ENCODE measurements at places on chromosomes 7 and 10. TPM values are rescaled to one million over a fixed set of nuclear protein-coding genes. Genes with fewer than 3 reads are reported as not detected.

DNA sequence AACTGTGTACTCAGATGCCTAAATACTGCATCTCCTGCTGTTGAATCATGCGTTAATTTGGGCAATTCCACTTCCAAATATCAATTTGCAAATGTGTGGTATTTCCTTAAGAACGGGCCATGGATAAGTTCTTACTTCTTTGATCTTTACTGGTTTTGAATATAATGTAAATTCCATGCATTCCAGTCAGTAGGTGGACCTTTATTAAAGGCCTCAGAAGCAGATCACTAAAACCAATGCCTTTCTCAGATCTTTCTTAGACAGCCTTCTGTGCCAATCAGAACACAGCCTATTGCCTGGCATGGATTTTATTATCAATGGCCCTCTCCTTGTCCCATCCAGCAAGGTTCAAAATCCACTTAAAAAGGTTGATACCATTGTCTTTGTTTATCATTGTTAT is 21.5 kb upstream of the POM121L12 start:
- no peaks in the 10 kb centered on the region for H3K36me3 ChIP-seq
- no peak overlapping the region for H3K27ac ChIP-seq
- no peaks in the 10 kb centered on the region for H3K27me3 ChIP-seq
- H3K4me3 ChIP-seq = no peak overlapping the region

DNA sequence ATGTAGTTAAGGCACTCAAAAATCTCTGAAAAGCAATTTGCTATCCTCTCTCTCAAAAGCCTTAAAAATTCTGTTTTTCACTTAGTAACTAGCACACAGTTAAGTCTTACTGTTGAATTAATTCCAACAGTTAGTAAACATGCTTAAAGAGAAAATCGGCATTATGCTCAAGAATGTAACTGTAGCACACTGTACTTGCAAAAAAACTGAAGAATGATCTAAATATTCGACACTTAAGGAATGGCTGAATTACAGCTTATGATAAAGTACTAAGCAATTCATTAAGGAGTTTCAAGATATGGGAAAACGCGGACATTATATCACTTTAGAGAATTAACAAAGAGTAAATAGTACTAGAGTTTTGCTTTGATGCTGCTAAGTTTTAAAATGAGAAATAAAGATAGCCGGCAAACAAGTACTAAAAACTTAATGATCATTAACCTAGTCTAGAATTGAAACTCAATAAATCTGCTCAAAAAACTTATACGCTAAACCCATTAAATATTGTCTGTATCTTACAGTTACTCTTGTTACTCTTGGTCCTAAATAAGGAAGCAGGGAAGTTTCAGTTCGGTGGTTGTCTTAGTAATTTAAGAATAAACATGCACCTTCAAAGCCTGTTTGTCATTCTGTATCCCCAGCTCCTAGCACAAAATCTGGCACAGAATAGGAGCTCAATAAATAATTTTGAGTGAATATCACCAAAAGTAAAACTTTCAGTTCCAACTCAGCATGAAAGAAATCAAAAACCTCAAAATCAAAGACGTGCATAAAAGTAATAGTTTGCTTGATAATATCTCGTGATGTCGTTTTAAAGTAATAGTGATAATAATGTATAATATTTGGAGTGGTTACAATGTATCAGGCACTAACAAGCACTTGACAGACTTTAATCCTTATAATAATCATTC is 1.2 kb downstream of the TRDMT1 start:
- no peaks in the 10 kb centered on the region for H3K36me3 ChIP-seq
- DNase-seq = no peak
- H3K4me3 ChIP-seq = peak overlapping the region; percentile 57
- no peaks in the 10 kb centered on the region for H3K27me3 ChIP-seq
- H3K27ac ChIP-seq = peak overlapping the region; percentile 92
- peaks cover 18% of the 10 kb centered on the region for H3K4me1 ChIP-seq

GRCh38 chr7:93044147-93044810 is 73.5 kb downstream of the SAMD9 start:
- H3K4me1 ChIP-seq = peaks cover 61% of the 10 kb centered on the region
- H3K36me3 ChIP-seq = no peaks in the 10 kb centered on the region
- H3K27me3 ChIP-seq = no peaks in the 10 kb centered on the region
- no peak overlapping the region for H3K4me3 ChIP-seq
- peak; percentile 62 for DNase-seq
- peak overlapping the region; percentile 93 for H3K27ac ChIP-seq

DNA sequence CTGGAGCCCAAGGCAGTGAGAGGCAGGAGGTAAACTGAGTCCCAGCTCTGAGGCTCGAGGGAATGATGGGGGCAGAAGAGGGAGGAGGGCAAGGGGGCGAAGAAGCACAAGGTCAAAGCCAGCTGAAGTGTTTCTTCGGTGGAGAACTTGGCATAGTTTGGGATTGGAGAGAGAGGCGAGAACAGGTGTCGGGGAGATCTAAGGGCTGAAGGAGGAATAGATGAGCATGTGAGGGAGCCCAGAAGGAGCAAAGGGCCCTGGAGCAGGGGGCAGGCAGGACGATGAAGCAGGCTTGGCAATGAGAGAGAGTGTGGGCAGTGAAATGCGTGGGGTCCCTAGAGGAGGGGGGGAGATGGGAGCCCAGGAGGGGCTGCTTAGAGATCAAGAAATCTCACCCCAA is 35.9 kb downstream of the SH3PXD2A start:
- DNase-seq = no peak
- no peak overlapping the region for H3K27ac ChIP-seq
- no peaks in the 10 kb centered on the region for H3K36me3 ChIP-seq

The PLPP4 gene
- total RNA-seq = 13.8 TPM

- no peak overlapping the region for H3K27ac ChIP-seq
- H3K27me3 ChIP-seq = no peaks in the 10 kb centered on the region
- H3K4me1 ChIP-seq = no peaks in the 10 kb centered on the region
- H3K36me3 ChIP-seq = no peaks in the 10 kb centered on the region
- H3K4me3 ChIP-seq = no peak overlapping the region
Measured at GRCh38 chr10:55233090-55233489, 432.1 kb upstream of the PCDH15 start.

DNA sequence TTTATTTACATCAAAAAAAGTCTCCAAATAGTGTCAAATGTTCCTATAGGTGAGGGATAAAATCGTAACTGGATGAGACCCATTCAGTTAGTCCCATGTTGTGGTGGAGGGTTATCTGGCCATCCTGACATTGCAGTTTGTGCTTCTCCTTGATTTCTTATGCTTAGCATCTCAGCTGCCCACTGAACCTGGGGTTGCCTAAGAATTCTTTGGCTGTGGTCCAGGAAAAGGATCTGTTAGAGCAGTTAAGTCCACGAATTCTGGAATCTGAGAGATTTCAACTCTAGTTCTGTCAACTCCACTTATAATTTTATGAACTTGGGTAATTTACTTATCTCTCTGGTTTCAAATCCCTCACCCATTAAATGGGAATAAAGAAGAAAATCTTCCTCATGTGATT is 1673.4 kb downstream of the REEP3 start:
- no peak for DNase-seq
- H3K27me3 ChIP-seq = no peaks in the 10 kb centered on the region
- no peaks in the 10 kb centered on the region for H3K36me3 ChIP-seq
- H3K4me1 ChIP-seq = no peaks in the 10 kb centered on the region
- no peak overlapping the region for H3K4me3 ChIP-seq

DNA sequence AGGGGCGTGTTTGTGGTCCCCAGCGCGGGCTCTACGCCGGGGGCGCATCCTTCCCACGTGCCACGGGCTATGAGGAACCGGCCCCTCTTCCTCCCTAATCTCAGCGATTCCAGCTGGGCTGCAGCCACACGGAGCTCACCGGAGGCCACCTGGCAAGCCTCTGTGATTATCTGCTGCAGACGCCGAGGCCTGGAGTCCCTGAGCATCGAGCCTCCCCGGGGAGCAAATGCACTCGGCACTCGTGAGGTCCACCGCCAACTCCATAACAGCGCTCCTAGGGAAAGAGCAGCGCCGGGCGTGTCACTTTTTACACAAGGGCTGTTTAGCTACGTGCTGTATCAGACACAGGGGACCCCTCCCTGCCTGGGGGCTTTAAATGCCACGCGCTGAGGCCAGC is 101.2 kb downstream of the DYNC2I1 start:
- no peaks in the 10 kb centered on the region for H3K36me3 ChIP-seq
- no peak for DNase-seq
- no peak overlapping the region for H3K27ac ChIP-seq

GRCh38 chr7:24169077-24169624 is 114.8 kb upstream of the NPY start:
- DNase-seq = no peak
- H3K4me1 ChIP-seq = no peaks in the 10 kb centered on the region
- no peak overlapping the region for H3K4me3 ChIP-seq
- no peak overlapping the region for H3K27ac ChIP-seq

Data from SJSA1 (cell line).